ENCODE measurements at places on chromosomes 6 and 20.

DNA sequence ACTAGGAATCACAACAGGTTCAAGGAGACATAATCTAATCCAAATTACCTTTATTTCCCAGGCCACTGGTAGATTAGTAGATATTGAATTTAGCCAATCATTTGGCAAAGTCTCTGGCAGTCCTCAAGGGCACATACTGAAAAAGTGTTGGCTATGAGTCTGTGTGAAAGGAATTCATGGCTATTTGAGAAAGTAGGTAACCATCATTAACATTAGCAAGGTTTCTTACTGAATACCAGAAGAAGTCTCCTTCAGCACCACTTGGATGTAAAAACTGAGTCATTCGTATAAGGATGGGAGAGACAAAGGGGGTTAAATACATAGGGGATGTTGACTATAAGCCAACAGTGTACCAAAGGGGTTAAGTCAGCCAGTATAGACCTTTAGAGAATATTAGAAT lies 36.7 kb downstream of the AGPAT4 start:
- no peak for DNase-seq

DNA sequence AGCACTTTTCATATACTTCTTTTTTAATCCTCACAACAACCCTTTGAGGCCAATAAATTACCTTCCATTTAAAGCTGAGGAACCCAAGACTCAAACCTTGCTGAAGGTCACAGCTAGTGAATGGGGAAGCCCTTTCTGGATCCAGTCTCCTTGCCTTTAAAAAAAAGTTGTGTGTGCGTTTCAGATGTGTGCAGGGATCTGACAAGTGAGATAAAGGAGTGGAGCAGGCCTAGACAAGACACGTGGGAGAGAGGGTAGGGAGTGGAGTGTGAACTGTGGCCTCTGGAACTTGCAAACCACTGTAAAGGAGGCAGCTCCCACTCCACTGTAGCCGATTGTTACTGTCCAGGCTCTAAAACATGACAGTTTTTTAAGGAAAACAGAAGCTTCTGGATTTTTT lies 1.9 kb downstream of the KLHL32 start:
- DNase-seq, result no peak

DNA sequence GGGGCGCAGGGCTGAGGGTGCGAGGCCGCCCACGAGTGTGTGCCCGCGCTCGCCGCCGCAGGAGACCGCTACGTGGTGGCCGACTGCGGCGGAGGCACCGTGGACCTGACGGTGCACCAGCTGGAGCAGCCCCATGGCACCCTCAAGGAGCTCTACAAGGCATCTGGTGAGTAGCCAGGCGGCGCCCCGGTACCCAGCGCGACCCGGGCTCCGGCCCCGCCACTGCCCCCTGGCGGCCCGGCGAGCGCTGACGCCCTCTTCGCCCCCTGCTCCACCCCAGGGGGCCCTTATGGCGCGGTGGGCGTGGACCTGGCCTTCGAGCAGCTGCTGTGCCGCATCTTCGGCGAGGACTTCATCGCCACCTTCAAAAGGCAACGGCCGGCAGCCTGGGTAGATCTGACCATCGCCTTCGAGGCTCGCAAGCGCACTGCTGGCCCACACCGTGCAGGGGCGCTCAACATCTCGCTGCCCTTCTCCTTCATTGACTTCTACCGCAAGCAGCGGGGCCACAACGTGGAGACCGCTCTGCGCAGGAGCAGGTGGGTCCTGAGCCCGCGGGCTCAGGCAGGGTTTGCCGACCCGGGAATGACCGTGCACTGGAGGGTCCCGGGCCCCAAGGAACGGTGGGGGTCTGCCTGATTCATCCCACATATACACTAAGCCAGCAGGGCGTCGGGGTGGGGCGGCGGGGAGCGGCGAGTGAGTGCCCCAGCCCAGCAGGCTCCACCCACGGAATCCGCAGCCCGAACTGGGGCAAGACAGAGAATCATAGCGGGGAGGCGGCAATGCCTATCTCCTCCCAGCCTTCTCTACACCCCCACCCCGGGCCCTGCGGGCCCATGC lies 17.4 kb downstream of the HSPA12B start:
- peak; percentile 39 for DNase-seq

DNA sequence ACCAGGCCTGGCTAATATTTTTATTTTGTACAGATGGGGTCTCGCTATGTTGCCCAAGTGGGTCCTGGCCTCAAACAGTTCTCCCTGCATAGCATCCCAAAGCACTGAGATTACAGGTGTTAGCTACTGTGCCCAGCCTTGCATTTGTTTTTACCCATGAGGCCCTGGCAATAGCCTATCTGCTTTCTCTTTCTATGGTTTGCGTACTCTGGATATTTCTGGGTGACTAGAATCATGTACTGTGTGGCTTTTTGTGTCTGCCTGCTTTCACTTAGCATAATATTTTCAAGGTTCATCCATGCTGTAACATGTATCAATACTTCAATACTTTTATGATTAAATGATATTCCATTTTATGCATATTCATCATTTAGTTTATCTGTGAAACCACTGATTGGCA lies 451.7 kb downstream of the GRIK2 start:
- no peak for DNase-seq

DNA sequence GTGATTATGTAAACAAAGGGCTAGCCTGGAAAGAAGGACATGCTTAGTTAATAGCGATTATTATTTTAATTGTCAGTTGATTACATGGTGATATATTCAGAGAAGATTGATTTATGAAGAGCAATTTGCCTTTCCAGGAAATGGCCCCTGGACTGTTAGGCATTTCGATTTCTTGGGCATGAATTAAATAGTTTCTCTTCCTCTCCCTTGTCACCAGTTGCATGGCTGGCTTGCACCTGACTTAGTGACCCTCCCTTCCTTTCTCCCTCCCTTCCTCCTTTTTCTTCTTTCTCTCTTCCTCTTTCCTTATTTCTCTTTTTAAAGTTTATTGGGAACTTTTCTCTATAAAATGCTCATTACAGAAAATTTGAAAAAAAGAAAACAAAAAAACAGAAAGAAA lies 235.4 kb downstream of the CDC5L start:
- no peak for DNase-seq

GRCh38 chr20:25309395-25310267 lies 61.7 kb downstream of the PYGB start:
- DNase-seq, result no peak

DNA sequence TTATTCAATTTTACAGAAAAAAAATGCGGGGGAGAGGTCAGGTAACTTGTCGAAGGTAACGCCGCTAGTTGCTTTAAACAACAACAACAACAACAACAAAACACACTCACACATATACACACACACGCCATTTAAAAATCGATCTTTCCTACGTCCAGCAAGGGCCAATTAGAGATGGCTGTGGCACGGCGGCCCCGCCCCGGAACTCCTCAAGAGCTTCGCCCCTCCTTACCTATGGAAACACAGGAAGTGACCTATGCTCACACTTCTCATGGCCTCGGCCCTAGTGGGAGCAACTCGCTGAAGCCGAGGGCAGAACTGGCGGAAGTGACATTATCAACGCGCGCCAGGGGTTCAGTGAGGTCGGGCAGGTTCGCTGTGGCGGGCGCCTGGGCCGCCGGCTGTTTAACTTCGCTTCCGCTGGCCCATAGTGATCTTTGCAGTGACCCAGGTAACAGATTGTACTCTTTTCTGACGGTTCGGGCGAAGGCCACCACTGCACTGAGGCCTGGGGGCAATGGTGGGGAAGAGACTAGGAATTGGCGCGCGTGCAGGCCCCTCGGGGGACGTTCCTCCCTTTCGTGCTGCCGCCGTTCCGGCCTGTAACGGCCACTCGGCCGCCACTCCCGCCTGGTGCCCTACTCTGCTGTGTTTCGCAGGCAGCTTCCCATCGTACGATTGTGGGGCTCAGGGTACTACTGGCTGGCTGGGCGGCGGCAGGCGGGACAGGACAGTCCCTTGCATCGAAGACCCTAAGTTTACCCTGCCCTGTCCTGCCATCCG lies at the start of gene TBP:
TBP (plus strand) TSS at position 357 of the 783 bp plus-strand sequence. CDS start 2,661 bp downstream, outside the sequence.
- DNase-seq, result peak; percentile 91

DNA sequence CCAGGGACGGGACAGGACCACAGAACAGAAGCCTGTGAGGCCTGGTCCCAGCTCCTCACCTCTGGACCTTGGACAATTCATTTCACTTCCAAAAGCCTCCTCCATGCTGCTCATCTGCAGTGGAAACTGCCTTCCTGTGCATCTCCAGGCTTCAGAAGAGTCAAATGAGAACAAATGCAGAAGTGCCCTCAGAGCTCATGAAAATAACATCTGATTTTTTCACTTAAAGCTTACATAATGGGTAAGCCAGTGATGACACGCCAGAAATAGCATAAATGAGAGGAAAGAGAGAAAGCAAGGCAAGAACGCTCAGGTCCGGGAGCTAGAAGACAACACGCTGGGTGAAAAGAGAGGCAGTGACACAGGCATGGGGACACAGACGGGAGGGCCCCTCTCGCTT lies 7.9 kb downstream of the CNKSR3 start:
- DNase-seq, result no peak

- DNase-seq, result no peak
These were observed 53.3 kb downstream of the FAM217A start for GRCh38 chr6:4025681-4026080.

- DNase-seq, result no peak
These were observed 39.3 kb downstream of the BEND3 start for GRCh38 chr6:107075951-107076381.

DNA sequence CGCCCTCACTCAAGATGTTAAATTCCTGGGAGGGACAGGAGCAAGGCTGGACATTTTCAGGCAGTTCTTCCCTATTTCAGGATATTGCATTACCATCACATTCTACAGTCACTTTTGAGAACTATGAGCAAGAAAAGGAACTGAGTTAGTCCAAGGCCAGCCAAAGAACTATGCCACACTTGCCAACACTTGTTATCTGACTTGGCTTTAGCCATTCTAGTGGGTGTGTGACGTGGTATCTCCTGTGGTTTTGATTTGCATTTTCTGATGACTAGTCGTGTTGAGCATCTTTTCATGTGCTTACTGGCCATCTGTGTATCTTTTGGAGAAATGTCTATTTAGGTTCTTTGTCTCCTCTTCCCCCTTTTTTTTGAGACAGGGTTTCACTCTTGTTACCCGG lies 12.0 kb downstream of the XRN2 start:
- DNase-seq, result peak; percentile 16

GRCh38 chr6:107185391-107185970 lies 70.2 kb upstream of the BEND3 start:
- no peak for DNase-seq

- DNase-seq, result no peak
These were observed 74.9 kb upstream of the POU3F2 start for GRCh38 chr6:98759459-98759858.

DNA sequence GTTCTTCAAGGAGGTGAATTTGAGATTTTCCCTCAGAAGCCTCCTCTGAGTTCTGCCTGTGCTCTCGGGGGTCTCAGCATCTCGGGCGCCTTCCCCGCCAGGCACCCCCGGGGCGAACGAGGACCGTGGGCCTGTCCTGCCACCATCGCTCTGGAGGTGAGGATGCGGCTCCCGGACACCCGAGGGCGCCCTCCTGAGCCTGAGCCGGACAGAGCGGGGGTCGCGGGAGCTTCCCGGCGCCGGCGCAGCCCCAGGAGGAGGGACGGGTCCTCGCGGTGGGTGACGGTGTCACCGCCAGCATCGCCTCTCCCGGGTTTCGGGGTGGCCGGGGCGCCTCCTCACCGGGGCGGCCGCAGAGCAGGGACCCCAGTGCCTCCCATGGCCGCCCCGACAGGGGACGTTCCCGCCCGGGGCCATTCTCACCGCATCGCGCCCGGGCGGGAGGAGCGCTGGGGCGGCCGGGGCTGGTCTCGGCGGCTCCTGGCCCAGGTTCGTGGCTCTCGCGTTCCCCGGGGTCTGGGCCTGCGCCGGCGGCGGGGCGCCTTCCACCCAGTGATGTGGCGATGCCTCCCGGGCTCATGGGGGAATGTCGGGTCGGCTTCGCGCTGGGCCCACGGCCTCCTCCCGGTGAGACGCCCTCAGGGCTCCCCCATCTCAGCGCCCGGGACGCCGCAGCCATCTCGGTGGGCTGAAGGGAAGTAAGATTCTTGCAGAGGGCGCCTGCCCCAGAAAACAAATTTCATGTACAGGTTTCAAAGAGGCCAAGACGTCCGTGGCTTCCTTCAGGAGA lies 210.5 kb downstream of the ERMARD start:
- DNase-seq, result no peak
